HFF-Myc (cell line): ENCODE measurements at places on chromosomes 5 and 9.
A peak's percentile ranks its signal among the peaks of the same experiment; 100 is the strongest.

- DNase-seq, result no peak
Measured at GRCh38 chr9:69600314-69601047, 71.7 kb downstream of the APBA1 start.

- DNase-seq, result no peak
Measured at GRCh38 chr9:7906783-7907550, 107.4 kb upstream of the DMAC1 start.

- no peak for DNase-seq
Measured at GRCh38 chr9:113632776-113633590, 169.5 kb downstream of the RGS3 start.

- no peak for DNase-seq
Measured at GRCh38 chr5:154844809-154845208, 5.6 kb downstream of the FAXDC2 start.

- no peak for DNase-seq
Measured at GRCh38 chr5:69368458-69369339, 621 bp downstream of the AK6 start.

DNA sequence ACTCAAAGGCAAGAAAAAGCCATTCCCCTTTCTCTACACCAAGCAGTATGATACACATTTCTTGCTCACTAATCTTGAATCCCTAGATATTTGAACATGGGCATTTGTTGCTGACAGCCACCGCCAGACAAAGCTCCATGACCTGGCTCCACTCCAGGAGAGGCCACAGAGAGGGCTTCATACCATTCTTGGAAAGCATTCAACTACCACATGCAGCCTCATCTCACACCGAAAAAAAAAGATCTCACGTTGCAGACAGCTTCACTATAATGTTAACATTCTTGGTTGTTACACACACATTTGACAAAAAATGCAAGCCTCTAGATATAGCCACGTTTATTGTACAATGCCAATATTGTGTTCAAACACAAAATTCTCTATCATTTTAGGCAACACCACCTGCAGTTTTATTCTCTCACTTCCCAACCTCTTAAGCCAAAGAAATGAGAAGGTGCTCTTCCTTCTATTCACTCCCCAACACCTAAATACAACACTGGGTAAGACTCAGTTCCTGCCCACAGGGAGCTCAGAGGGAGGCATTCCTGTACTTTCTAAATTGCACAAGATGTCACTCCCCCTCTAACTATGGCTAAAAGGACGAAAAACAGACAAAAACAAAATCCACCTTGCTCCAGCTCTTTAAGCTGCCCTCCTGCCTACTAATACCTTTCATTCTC is 222.4 kb downstream of the TSSK1B start:
- no peak for DNase-seq

DNA sequence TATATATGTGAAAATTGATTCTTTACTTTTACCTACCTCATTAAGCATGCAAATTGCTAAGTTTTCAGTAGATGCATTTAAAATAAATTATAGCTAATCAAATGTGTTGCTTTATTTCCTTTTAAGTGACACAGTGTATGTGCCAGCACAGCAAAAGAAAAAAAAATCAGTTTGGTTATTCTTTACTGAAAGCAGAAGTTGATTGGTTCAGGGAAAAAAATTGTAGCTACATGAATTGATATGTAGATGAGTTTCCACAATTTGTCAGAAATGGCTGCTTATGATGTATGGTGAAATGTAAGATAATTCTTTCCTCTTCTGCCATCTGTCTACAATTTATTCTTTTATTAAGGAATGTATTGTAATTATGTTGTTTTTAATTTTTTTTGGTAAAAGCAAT is 57.8 kb downstream of the PARP8 start:
- no peak for DNase-seq

DNA sequence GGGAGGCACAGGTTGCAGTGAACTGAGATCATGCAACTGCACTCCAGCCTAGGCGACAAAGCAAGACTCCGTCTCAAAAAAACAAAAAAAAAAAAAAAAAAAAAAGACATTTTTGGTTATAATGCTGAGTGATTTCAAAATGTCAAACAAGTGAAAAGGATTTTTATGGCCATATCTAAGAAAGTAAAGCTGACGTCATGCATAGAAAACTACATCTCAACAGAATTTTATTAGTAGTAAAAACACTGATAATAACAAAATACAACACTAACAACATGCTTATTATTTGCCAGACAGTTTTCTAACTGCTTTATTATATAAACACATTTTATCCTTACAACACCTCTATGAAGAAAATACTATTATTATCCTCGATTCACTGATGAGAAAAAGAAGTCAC is 833.0 kb upstream of the WWC1 start:
- DNase-seq, result no peak

DNA sequence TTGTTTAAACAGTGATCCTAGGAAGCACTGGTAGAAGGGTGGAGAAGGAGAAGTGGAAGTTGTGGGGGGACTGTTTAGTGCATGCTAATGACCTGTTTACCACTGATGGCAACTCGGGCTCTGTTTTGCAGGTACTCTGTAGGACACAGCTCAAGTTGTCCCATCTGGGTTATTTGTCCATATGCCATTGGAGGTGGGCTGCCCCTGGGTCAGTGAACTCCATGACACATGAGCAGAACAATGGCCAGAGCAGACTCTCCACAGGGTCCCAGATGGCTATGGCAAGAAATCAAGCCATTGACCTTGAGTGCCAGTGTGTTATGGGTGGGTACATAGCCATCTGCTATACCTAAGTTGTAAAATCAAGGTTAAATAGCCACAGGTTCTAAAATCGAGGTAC is 175.9 kb downstream of the GAS1 start:
- DNase-seq, result no peak

GRCh38 chr9:91346644-91347043 is 15.1 kb downstream of the AUH start:
- no peak for DNase-seq

DNA sequence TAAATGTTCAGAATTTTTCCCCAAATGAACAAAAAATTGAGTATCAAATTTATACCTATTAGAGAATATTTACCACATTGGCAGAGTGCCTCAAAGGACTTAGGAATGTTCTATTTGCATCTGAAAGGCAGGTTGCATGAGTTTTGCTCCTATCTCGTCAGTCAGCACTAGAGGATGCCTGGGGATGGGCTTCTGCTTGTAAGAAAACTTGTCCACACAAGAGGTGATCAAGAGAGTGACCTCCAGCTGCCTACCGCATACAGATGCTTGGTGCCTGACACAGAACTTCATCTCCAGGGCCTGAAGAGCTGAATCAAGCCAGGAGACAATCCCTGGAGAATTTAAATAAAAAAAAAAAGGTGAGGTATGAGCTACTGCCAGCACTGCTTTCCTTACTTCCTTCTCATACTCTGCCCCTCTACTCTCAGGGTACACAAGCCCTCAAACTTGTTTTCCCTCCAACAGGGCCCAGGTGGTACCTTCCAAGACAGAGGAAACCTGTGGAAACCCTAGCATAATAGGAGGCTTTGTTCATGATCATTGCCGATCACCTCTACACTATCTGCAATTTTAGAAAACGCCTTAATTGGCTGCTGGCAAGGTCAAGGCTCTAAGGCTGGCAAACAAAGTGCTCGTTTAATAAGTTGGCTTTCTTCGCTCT is 166.6 kb downstream of the ELAVL2 start:
- no peak for DNase-seq

- no peak for DNase-seq
Measured at GRCh38 chr5:173741087-173741486, 124.6 kb upstream of the BOD1 start.

DNA sequence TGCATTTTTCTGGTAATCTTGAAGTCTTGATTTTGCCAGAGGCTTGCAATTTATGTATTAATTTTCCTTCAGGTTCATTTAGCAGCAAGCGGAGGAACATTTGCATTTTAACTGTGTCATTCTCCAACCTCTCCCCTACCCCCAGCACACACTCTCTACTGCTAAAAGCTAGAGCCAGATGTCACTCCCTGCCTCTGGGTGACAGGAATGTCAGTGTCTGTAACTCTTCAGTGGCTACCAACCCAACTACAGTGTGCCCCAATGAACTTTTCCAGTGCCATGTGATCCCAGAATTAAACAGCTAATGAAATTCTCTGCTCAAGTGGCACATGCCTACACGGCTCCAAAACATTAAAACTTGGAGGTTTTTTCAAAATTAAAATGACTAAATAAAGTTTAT is 260.3 kb downstream of the GOLPH3 start:
- DNase-seq, result no peak

GRCh38 chr5:30469691-30470090 is 723.8 kb upstream of the CDH6 start:
- DNase-seq, result no peak

- no peak for DNase-seq
Measured at GRCh38 chr5:135073761-135074345, 39.8 kb upstream of the PITX1 start.

GRCh38 chr9:133572821-133573361 is 36.3 kb downstream of the FAM163B start:
- no peak for DNase-seq

- DNase-seq, result no peak
Measured at GRCh38 chr5:175712681-175713085, 54.8 kb downstream of the HRH2 start.

GRCh38 chr9:91060520-91061343 is 259.1 kb downstream of the SYK start:
- DNase-seq, result peak; percentile 94

- DNase-seq, result no peak
Measured at GRCh38 chr9:112031400-112031799, 134.8 kb downstream of the UGCG start.

DNA sequence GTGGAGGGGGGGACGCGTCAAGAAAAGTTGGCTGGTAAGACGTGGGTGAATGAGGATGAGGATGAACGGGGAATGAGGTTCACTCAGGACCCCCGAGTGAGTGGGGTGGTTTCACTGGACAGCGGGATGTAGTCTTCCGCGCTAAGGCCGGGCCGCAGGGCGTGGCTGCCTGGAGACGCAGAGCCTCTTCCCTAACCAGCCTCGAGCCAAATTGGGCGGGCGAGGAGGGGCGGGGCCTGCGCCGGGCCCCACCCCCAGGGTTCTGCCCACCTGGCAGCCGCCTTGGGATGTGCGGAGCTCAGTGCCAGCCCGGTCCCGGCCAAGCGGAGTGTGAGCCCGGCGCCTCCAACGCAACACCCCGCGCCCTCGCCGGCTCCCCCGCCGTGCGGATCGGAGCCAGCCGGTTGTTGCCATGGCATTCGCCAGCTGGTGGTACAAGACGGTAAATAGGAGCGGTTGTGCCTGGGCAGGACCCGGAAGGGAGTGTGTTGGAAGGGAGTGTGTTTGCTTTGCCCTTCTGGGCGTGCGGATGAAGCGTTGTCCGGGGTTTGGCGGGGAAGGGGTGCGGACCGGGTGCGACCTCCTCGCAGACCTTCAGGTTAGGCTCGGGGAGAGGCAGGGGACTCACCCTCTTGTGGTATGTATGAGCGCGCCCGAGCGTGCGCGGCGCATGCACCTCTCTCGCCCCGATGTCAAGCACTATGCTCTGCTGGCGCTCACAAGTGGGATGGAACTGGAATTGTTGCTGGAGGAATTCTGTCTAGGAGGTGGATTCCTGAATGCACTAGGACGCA is 746 bp downstream of the CAST start:
- DNase-seq, result peak; percentile 46

DNA sequence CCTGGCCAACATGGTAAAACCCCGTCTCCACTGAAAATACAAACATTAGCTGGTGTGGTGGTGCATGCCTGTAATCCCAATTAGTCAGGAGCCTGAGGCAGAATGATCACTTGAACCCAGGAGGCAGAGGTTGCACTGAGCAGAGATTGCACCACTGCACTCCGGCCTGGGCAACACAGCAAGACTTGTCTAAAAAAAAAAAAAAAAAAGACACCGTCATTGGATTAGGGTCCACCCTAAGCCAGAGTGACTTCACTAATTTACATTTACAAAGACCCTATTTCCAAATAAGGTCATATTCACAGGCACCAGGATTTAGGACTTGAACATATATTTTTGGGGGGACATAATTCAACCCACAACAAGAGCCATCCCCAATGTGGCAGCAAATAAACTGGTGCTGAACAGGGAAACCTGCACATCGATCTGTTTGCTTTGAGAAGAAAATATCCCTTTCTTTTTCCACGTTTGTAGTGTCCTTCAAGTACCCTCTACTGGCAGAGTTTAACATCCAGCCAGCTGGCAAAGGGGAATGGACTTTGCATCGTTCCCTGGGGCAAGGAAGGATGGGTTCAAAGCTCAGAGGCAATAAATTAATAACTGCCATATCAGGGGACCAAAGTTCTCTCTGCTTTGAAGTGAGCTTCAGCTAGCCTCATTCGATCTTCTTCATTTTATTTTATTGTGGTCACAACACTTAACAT is 3.7 kb upstream of the DNAJC25 start:
- no peak for DNase-seq

DNA sequence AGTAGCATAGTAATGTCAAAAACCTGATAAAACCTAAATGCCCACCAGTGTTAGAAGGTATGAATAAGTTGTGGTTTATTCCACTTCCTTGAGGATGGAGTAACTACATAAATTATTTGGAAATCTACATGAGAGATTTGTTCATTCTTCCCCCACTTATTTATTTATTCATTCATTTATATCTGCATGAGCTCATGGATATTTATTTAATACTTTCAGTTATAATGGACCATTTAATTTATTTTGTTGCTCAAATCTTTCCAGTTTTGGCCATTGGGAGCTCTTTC is 223.8 kb upstream of the S1PR3 start:
- no peak for DNase-seq

DNA sequence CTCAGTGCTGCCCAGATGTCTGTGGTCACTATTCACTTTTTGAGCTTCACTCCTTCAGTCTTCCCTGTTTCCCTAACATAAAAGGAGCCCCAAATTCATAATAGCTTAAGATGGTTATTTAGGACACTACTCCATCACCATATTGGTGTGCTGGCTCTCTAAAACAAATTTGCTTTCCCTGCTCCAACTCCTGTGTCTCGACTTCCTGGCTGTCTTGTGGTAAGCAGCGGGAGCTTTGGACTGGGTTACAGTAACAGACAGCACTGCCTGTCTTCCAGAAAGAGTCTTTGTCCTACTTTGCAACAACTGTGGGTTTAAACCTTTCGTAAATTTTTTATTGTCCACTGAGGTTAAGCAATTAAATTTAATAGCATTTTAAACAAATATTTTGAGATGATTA is 389.4 kb downstream of the CDH9 start:
- no peak for DNase-seq

- no peak for DNase-seq
Measured at GRCh38 chr5:72284559-72285423, 35.2 kb downstream of the MRPS27 start.

GRCh38 chr9:97809666-97810344 is 43.2 kb upstream of the FOXE1 start:
- DNase-seq, result no peak

DNA sequence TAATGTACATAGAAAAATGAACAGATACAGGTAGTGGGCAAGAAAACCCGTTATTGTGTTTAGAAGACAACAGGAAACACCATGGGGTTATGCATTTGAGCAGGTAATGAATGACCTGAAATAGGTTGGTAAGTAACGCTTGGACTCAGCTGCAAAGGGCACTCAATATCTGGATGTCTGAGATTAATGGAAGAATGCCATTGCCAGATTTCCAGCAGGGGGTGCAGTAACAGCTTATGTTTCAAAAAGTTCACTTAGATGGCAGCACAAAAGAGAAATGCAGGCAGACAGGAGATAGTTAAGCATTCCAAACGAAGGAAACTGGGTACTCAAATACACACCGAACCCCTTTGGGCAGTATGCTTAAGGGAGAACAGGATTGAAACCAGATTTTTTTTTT is 285.5 kb upstream of the VLDLR start:
- DNase-seq, result no peak

- no peak for DNase-seq
Measured at GRCh38 chr9:26132746-26133312, 454.6 kb upstream of the TUSC1 start.
